ENCODE measurements at places on chromosomes 11 and 22.

- DNase-seq = no peak
These were observed 42.6 kb downstream of the FLRT1 start for GRCh38 chr11:64078284-64078683.

GRCh38 chr11:88523386-88524071 lies 186.0 kb upstream of the CTSC start:
- DNase-seq = no peak

DNA sequence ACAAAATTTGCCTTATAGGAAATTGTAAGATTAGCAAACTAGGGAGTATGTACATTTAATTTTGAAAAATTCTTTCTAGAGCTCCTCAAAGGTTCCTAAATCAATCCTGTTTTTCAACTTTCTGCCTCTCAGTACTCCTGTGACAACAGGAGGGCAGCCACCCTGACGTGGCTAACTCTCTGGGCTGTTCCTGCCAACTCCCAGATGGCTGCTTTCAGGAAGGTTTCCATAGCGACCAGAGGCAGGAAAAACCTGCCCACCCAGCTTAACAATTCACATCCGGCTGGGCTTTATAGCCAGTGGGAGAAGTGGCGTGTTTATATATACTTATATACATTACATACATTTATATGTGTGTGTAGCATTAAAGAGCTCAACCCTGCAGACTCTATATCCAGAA lies 26.5 kb downstream of the SGSM3 start:
- no peak for DNase-seq

DNA sequence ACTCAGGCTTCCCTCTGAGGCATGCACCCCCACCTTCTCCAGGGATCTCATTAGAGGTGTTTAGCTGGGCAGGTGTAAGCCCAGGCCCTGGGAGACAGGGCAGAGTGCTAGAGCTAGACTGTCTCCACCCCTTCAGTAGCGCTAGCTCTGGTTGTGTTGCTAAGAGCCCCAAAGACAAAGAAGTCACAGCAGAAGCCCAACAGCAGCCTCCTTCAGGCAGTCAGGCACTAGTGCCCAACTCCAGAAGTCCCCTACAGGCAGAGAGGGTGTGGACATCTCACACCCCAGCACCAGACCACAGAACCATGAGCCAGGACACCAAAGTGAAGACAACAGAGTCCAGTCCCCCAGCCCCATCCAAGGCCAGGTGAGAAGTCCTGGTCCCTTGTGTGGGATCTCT lies at the start of gene CNGA4:
CNGA4 (plus strand) TSS at position 188 of the 400 bp plus-strand sequence; CDS start at position 306, 118 bp downstream.
- DNase-seq = no peak

GRCh38 chr11:2271077-2271326 lies 614 bp upstream of the ASCL2 start:
- DNase-seq = no peak

DNA sequence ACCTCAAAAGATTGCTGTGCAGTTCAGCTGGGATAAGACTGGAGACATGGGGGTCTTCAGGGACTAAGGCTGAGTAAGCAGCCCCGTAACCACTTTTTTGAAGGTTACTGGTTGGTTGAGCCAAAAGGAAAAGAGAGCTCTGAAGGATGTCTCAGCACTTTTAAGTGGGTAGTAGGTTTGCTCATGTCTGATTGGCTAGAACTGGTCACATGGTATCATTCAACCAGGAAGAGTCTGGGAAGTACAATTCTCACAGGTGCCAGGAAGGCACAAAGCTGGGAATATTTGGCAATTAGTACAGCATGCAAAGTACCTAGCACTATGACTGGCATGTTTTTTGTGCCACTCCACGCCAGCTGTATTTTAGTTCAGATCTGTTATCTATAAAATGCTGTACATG lies 58.1 kb downstream of the SNX19 start:
- DNase-seq = no peak

DNA sequence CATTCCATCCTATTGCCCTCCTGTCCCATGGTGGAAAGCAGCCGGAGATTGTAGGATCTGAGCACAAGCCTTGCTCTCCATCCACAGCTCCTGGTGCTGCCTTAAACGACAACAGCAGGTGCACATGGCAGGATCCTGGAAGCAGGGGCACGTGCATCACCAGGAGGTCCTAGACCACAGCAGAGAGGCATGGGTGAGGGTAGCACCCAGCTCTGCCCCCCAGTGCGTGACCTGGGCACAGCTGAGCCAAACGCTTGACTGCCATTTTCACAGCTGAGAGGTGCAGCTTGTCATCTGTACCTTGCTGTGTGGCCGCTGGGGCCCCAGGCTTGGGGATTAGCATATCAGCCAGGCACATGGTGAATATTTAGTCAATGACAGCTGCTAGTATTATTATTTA lies 92.7 kb downstream of the NTM start:
- no peak for DNase-seq

DNA sequence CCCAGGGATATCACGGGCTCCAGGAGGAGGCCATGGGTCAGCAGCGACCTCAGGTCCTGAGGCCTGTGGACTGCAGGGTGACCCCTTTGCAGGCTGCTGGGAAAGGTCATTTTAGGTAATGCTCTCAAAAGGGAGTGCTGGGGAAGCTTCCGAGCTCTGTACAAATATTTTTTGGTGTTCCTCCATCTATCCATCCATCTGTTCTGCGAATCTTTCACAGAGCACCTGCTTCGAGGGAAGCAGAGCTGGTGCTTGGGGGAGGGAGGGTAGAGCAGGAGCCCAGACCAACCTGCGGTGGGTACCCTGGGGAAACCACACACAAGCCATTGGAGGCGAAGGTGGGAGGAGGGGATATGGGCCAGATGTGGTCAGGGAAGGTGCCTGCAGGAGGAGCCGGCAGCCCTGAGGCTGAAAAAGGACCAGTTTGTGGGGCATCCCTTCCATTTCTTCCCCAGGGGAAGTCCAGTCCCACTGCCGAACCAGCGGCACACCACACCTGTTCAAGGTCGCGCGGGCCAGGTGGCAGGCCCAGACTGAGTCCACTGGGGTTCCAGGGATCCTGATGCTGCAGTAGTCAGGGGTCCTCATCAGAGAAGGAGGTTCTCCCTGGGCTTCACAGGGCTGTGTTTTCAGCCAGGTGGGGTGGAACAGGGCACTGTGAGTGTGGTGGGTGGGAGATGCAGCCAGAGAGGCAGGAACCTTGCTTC lies 13.1 kb downstream of the GNAZ start:
- no peak for DNase-seq

DNA sequence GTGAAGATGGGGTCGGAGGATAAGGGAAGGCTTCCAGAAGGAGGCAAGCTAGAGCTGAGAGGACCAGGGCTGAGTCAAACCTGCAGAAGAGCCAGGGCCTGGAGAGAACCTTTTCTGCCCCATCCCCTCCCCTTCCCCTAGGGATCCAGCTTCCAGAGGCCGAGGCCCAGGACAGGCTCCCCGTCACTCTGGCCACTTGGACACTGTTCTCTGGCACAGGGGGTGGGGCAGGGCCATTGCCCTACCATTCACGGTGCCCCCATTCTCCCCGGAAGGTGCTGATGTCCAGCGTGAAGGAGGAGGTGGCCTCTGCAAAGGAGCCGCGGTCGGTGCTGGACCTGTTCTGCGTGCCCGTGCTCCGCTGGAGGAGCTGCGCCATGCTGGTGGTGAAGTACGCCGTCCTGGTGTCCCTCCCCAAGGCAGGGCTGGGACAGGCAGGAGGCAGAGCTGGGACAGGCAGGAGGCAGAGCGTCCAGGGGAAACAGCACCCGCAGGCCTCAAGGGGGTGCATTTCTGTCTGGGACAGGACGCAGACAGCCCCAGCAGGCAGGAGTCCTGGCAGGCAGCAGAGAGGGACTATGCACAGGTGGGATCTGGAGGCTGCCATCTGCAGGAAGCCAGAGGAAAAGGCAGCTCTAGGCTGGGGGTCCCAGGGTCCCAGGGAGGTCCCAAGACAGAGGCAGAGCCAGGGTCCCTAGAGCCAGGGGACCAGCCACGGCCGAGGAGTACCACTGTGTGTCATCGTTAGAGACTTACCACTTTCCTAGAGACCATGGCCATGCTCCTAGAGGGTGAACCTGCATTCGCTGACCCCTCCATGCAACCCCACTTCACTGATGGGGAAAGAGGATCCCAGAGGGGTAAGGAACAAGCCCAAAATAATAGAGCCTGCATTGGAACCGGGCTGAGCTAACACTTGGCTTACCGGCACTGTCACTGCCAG lies 25.8 kb upstream of the SLC22A12 start:
- DNase-seq = no peak

- DNase-seq = peak; percentile 18
These were observed 393 bp downstream of the ST13 start for GRCh38 chr22:40855979-40856512.

DNA sequence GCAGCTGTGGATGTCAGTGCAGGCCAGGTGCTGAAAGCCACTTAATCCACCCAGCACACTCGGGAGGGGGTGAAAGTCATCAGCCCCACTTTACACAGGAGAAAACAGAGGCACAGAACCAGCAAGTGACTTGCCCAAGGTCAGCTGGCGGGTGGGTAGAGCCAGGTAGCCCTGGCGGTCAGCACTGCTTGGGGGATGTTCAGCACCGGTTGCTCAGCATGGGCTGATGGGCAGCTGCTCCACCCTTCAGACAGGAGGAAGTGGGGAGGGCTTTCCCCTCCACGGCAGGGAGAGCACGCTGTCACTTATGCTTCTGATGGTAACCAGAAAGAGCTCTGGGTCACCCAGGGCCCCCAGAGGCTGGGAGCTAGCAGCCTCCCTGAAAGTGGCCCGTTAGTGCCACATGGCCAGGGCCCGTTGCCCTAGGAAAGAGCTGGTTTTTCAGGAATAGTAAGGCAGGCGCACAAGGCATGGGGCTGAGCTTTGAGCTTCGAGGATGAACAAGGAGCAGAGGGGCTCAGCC lies 417.9 kb downstream of the CTTN start:
- no peak for DNase-seq

DNA sequence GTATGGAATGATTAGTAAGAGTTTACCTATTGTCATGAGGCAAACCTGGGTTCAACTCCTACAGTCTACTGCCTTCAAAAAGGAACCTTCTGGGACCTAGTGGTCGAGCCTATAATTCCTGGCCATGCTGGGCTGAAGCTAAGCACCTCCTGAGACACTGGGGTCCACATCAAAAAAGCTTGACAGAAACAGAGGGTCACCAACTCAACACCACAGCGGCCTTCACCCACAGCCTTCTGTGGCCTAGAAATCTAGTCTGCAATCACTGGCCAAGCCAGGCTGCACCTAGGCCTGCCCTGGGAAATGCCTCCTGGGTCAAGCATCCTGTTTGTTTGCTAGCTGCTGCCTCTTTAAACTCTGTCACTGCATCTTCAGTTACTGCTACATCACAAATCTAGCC lies 153.9 kb upstream of the C11orf58 start:
- DNase-seq = no peak

DNA sequence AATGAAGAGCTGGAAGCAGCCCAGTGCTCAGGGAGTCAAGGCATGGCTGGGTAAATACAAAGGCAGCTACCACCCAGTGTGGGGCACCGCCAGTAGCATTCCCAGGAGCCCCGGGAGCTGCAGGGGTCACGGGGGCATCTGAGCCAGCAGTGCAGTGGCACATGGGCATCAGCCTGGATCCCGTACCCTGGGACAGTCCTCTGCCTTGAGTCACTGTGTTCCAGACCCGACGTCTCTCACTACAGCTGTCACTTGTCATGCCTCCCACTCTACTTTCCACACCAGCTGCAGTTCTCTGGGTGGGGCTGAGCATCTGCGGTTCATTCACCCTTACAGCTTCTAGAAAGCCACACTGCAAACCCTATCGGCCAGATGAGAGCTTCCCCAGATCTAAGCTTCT lies 29.6 kb downstream of the DHCR7 start:
- DNase-seq = no peak

- DNase-seq = no peak
These were observed 178.4 kb upstream of the E2F8 start for GRCh38 chr11:19419021-19419750.

DNA sequence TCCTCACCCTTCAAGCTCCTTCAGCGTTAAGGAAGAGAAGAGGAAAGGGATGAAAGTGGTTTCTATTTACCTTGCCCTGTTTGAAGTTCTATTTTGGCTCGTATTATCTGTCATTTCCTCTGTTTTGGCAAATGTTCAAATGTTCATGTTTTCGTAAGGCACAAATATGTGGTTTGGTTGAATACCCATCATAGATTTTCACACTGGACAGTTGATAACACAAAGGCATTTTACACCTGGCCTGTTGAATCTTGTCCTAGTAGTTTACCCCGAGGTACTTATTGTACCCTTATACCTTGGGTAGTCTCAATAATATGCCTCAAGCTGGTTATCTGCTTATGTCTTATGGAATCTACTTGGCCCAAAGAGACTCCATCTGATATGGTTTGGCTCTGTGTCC lies 706.9 kb downstream of the METTL15 start:
- no peak for DNase-seq

- no peak for DNase-seq
These were observed 867 bp downstream of the SPA17 start for GRCh38 chr11:124674571-124674970.

DNA sequence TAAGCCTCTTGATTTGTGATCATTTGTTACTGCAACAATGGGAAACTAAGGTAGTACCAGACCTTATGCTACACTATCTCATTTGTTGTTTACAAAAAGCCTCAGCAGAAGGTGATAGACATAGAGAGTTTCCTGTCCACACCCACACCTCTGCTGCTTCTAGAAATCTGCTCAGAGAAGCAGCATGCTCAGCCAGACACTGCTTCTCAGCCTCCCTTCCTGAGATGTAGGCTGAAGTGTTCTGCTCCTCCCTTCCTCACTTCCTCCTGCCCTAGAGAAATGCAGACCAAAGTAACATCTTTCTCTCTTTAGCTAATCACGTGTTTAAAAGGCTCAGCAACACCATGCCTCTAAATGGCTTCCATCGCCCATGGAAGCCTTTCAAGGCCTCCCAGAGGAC lies 88.4 kb downstream of the SLC1A2 start:
- DNase-seq = peak; percentile 42

- no peak for DNase-seq
These were observed 82.7 kb upstream of the EED start for GRCh38 chr11:86161837-86162236.

- DNase-seq = no peak
These were observed 40.4 kb downstream of the BCR start for GRCh38 chr22:23220485-23221350.

GRCh38 chr22:44737406-44738346 lies 14.7 kb upstream of the ARHGAP8 start:
- DNase-seq = no peak

GRCh38 chr11:121231576-121232278 lies 60.8 kb upstream of the SC5D start:
- no peak for DNase-seq

- DNase-seq = no peak
These were observed 1010.3 kb upstream of the TENM4 start for GRCh38 chr11:80451105-80451504.

DNA sequence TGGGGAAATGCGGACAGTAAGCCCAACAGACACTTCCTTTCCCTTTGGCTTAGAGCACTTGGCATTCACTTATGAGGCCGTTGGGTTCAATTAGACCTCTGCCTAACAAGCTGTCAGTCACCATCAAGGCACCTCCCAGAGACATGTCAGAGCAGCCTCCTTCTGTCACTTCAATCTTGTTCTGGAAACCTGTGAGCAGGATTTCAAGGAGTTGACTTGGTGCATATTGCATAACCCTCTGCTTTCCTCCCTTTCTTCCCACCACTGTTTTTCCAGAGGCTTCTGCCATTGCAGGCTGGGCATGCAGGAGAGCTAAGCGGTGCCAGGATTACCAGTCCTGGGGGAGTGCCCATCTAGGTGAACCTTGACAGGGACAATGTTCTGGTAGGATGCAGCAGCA lies 484.2 kb upstream of the LRRC4C start:
- no peak for DNase-seq

- DNase-seq = no peak
These were observed 23.6 kb downstream of the CBL start for GRCh38 chr11:119229741-119230140.
